ENCODE measurements at places on chromosomes 1 and 21.

GRCh38 chr1:114522264-114522575 is 11.2 kb upstream of the TRIM33 start:
- DNase-seq = no peak

GRCh38 chr1:30788580-30789387 is 31.2 kb upstream of the LAPTM5 start:
- no peak for DNase-seq

GRCh38 chr1:51296383-51297357 is 33.7 kb downstream of the TTC39A start:
- DNase-seq = peak; percentile 71

DNA sequence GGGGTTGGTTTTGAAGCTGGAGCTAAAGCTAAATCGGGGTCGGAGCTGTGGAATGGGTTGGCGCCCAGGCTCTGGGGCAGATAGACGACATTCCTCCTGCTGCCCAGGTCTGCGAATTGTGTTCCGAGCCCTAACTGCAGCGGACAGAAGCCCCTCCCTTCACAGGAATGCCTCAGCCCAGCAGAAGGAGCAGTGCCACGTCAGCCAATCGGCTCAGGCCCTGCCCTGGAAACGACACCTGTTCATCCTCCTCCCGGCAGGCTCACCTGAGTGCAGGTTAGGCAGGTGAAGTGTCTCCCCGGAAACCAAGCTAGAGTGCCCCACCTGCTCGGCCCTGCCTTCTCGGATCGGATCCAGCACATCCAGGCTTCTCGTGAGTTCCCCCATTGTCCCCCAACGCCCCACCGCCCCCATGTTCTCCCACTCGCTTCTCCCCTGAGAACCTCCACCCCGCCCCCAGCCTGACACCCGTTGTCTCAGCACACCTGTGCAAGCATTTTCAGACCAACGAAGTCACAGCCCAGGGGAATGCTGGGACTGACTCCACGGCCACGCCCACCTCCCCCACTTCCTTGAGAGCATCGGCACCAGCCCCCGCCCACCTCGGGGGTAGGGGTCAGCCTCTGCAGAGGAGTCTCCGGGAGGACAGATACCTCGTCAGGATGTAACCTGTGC is 775 bp downstream of the TMEM125 start:
- DNase-seq = peak; percentile 100

- DNase-seq = no peak
Observed at GRCh38 chr1:200128944-200129879, 101.7 kb downstream of the NR5A2 start.

- DNase-seq = no peak
Observed at GRCh38 chr1:227228201-227228600, 90.1 kb downstream of the CDC42BPA start.

DNA sequence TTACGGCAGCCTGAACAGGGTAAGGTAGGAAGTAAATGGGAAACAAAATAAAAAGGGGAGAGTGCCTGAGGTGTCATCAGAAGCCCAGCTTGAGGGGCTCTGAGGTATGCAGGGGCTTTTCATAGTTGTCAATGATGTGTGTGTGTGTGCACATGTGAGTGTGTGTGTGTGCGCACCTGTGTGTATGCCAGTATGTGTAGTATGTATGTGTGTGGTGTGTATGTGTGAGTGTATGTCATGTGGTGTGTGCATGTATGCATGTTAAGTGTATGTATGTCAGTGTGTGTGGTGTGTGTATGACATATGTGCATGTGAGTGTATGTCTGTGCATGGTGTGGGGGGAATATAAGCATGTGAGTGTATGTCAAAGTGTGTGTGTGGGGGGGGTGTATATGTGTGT is 184.1 kb downstream of the DSCAM start:
- no peak for DNase-seq

DNA sequence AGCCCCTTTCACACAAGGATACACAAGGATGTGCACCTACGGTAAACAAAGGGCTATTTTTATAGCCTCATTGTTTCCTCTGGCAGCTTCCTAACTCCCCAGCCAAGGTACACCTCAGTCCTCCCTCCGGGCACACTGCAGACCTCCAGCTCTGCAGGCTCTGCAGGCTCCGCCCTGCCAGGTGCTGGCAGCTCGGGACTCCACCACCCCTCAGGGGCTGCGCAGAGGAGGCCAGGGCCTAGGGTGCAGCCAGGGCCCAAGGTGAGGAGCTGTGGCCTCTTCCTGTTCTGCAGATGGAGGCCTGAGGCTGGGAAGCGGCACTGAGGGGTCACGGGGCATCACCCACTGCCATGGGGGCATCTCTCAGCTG is 19.8 kb upstream of the CLSTN1 start:
- peak; percentile 99 for DNase-seq

GRCh38 chr1:26279456-26280332 is at the start of gene SH3BGRL3:
SH3BGRL3 (plus strand) TSS chr1:26280086; CDS start chr1:26280156, 70 bp downstream.
- DNase-seq = peak; percentile 83

DNA sequence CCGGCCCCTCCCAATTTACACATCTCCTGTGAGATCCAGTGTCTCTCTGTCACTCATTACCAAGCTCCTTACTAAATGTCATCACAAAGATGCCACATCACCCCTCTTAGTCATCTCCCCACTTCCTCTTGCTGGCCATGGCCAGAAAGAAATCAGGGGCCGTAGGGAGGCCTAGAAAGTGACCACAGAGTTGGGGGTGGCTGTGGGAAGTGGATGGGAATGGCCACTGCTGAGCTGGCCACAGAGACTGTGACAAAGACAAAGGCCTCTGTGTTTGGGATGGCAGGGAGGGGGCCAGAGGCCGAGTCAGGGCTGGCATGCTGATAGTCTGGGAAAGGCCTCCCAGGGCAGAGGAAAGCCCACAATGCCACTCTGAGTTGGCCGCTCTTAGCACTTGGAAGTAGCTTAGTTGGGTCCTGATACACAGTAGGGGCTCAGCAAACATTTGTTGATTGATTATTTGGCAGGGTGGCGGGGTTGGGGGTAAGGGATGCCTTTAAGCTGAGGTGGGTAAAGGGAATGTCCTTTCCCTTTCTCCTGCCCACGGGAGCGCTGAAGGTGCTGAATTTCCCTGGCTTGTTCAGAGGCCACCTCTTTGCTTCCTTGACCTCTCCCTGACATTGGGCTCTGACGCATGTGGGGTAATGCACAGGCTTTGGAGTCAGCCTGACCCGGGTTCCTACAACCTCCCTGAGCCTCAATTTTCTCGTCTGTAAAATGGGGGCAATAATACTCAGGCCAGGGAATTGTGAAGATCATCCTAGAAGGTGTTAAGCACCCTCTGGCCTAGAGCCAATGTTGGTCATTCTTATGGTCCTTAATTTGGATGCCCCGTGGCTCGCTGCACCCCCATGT is 13.2 kb downstream of the NAV1 start:
- DNase-seq = no peak

GRCh38 chr1:213393860-213394259 is 342.8 kb downstream of the RPS6KC1 start:
- no peak for DNase-seq

DNA sequence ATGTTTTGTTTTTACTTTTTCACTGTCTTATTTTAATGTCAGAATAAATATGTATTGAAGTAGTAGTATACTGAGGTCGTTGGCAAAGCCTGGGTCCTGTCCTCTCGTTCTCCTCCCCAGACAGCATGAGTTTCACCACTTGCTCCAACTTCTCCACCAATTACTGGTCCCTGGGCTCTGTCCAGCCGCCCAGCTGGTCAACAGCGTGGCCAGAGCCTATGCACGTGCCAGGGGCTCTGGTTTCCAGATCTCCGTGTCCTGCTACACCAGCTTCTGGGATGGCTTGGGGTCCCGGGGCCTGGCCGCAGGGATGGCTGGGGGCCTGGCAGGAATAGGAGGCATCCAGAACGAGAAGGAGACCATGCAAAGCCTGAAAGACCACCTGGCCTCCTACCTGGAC is 19.3 kb downstream of the PTPN14 start:
- DNase-seq = no peak

GRCh38 chr1:12409681-12410080 is 179.9 kb downstream of the VPS13D start:
- no peak for DNase-seq

DNA sequence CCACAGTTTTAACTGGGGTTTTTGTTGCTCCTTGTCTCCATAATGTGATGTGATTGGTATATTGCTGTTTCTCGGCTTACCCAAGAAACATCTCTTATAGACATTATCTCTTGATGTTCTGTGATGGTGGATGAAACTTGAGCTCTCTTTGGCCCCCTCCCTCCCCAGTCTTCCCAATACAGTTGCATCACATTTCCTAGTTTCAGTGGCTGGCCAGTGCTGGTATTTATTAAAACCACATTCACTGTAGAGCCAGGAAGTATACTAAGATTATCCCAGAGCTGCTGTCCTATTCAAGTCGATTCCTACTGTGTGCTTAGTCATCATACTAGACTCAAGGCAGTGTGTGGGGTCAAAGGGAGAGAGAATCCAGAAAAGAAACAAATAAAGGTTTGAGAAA is 244.4 kb downstream of the KAZN start:
- DNase-seq = no peak

- DNase-seq = no peak
Observed at GRCh38 chr1:114585231-114585630, 3.8 kb upstream of the BCAS2 start.

GRCh38 chr1:153553830-153554541 is 4.9 kb upstream of the S100A3 start:
- DNase-seq = no peak

DNA sequence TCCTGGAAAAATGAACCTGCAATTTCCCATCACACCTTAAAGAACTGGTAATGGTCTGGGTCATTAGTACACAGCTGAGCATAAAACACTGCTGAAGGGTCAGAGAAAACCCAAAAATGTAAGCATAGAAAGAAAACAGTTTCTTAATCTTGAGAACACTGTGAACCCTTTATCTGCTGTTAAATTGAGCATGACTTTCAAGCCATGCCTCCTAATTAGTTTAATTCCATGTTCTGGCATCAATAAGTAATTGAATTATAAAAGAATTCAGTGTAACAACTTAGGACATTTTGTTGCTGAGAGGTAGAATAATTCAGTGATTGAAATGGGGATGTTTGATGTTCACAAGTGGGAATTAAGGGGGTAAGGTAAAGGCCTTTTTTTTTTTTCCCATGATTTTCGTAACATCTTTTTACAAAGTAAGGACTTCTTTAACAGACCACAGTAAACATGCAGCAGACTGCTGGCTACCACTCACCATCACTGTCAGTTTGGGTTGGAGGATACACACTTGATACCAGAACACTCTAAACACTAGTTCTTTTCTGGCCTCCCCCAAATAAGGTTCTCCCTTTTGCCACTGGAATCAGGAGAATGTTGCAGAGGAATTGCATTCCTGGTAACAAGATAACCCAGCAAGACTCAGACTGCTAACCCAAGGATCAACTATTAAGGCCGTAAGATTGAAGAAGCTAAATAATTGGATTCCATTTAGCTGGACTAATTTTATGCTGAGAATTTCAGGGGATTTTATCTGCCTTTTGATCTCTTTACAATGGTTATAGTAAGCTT is 3.0 kb downstream of the RWDD3 start:
- DNase-seq = no peak

DNA sequence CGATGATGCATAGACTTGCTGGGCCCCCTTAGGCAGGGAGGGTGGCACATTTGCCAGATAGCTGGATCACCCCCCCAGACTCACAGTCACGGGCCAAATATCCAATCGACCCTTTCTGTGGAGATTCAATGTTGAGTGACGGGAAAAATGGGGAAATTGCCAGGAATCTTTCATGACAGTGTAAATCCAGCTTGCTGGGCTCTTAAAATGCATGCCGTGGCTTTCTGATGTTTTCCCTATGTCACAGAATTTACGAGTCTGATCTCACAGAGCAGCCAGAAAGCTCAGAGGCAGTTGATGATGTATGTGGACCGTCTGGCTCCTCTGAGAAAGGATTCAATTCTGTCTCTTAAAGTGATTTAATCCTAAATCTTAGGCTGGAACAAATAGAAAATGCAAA is 150.1 kb upstream of the ZNF644 start:
- no peak for DNase-seq

DNA sequence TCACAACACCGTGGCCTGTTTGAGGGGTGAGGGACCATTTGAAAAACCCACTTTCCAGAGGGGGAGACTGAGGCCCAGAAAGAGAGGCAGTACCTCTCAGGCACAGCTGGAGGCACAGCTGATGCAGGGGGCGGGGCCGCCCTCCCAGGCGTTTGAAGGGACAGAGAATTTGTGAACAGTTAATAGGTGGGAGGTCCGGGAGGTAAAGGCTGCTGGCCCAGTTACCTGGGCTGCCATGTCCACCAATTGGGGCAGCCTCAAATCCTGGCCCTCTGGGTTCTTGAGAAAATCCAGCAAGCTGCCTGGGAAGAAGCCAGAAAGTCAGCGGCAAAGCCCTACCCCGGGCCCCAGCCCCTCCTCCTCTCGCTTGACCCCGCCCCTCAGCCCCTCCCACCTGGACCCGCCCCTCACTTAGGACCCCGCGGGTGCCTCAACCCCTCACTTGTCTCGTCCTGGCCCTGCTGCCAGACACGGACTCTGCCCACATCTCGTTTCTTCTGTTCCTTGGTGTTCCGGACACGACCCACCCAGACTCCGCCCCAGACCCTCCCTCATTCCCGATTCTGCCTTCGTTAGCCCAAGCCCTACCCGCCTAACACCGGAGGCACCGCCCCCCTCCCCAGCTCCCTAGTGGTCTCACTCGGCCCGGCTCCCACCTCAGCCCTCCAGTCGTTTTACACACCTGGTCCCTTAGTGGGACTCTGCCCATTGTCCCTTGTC is 10.8 kb upstream of the AHDC1 start:
- no peak for DNase-seq

GRCh38 chr1:89974256-89974655 is 20.7 kb upstream of the ZNF326 start:
- DNase-seq = no peak

DNA sequence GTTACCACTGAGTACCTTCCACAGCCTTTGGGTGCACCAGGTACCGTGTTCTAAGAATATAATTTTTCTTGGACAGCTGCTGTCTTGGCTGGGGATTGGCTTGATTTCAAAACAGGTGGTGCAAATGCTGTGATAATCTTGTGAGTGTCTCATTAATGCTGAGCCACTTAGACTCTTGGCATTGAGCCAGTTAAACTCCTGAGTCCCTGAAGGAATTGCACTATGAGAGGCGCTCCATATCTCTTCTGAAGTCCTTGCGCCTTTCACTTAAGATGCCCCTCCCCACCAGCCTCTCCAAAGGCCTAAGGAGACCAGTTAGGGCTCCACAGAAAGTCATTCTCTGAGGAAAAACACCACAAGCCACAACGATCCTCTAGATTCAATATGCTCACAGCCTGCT is 51.0 kb downstream of the BACH1 start:
- no peak for DNase-seq

DNA sequence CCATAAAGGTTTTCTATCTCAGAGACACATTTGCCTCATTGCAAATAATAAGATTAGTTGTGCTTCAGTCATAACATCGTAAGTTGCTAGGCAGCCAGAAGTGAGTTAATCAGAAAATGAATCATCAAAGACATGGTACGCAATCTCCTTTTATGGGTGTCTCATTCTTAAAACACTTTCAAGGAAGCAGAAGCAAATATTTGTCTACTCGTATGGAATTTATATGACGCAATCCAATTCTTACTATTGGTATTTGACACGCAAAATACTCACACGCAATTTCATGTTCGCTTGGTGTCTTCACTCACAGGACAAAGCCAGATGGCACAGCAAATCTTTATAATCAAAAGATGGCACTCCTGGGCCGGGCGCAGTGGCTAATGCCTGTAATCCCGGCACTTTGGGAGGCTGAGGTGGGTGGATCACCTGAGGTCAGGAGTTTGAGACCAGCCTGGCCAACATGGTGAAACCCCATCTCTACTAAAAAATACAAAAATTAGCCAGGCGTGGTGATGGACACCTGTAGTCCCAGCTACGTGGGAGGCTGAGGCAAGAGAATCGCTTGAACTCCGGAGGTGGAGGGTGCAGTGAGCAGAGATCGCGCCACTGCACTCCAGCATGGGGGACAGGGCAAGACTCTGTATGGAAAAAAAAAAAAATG is 56.4 kb downstream of the HLCS start:
- no peak for DNase-seq

- DNase-seq = no peak
Observed at GRCh38 chr1:228455715-228456114, 31.5 kb upstream of the RNF187 start.

All from NCI-H510A (cell line).